ENCODE measurements at places on chromosomes 5 and 9.

- peak overlapping the region; percentile 77 for H3K4me3 ChIP-seq
- no peak overlapping the region for H3K27ac ChIP-seq
- H3K27me3 ChIP-seq: no peaks in the 10 kb centered on the region
Observed at GRCh38 chr5:177472460-177473442, 683 bp downstream of the DBN1 start.

- H3K27ac ChIP-seq: no peak overlapping the region
- H3K4me3 ChIP-seq: no peak overlapping the region
- H3K4me1 ChIP-seq: peaks cover 15% of the 10 kb centered on the region
- no peaks in the 10 kb centered on the region for H3K27me3 ChIP-seq
Observed at GRCh38 chr9:27414220-27414761, 109.8 kb upstream of the IFNK start.

- DNase-seq: no peak
- no peak overlapping the region for H3K4me3 ChIP-seq
- no peaks in the 10 kb centered on the region for H3K4me1 ChIP-seq
- no peaks in the 10 kb centered on the region for H3K27me3 ChIP-seq
- no peak overlapping the region for H3K27ac ChIP-seq
Observed at GRCh38 chr9:86733929-86734328, 213.4 kb downstream of the GAS1 start.

DNA sequence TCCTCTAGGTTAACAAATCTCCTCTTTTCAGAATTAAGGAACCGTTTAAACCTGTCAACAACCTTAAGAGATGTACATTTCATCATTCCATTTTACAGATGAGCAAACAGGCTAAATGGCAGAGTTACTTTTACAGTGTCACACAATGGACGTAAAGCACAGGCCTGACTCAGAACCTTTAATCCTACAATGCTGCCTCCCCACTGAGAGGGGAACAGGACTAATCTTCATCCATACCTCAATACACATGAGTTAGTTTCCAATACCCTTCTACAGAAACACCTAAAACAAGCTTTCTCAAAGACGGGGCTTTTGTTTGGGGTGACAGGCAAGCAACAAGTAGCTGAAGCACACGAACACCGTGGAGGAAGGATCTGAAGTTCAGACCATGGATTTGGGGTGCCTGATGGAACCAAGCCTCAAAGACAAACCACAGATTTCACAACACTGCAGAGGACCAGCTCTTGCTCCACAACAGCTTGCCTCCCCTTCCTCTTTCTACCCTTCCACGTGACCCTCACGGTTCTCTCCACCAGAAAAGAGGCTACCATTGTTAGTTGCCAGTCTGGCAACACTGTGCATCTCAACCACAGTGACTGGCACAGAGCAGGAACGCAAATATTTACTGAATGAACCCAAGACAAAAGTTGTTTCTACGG lies 1.8 kb downstream of the RNF130 start:
- no peaks in the 10 kb centered on the region for H3K4me1 ChIP-seq
- H3K4me3 ChIP-seq: peak overlapping the region; percentile 77
- peak; percentile 78 for DNase-seq
- H3K27me3 ChIP-seq: no peaks in the 10 kb centered on the region
- H3K27ac ChIP-seq: no peak overlapping the region

DNA sequence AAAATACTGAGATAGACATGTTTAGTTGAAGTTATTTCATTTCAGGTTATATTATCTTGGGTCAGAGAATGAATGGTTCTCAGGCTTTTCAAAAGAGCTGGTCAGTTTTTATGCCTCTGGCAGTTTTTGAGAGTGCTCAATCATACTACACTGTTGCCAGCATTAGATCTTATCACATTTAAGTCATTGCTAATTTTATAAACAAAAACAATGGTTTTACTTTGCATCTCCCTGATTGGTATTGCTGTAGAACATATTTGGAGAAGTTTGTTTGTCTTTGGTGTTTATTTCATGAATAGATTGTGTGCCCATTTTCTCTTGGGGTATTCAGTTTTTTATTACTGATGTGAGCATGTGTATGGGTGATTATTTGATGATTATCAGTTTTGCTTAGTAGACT lies 1.5 kb downstream of the CATSPER3 start:
- no peaks in the 10 kb centered on the region for H3K27me3 ChIP-seq
- no peak overlapping the region for H3K4me3 ChIP-seq
- no peaks in the 10 kb centered on the region for H3K4me1 ChIP-seq
- no peaks in the 10 kb centered on the region for H3K36me3 ChIP-seq

- no peak overlapping the region for H3K27ac ChIP-seq
- H3K27me3 ChIP-seq: no peaks in the 10 kb centered on the region
- DNase-seq: no peak
- no peak overlapping the region for H3K4me3 ChIP-seq
- no peaks in the 10 kb centered on the region for H3K36me3 ChIP-seq
- no peaks in the 10 kb centered on the region for H3K4me1 ChIP-seq
Observed at GRCh38 chr9:135998410-135999071, 37.4 kb upstream of the UBAC1 start.

DNA sequence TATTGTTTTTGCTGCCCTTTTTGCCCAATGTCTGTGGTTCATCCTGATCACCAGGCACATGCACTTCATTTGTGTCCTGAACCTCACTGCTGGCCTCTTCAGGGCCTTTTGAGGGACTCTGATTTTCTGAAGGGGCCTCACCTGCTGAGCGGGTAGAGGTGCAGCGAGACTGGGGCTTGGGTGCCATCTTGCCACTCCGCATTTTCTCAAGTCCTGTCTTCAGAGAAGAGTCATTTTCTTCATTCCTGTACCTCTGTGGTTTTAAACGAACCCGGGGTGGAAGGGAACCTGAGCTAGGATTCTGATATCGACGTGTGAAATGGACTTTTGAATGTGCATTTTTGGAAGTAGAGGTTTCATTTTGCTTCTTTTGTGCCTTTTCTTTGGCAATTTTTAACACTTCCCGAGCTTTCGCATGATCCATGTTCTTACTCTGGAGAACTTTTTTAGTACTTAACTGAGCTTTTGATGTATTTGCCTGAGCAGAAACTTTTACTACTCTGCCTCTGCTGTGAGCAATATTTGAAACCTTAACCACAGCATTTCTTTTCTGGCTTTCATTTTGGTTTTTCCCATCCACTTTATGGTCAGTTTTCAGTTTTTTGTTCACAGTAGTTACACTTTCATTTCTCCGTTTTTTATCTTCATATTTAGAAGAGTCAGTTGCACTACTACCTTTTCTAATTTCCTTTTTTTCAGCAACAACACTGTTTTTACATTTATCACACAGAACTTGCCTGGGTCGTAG lies 26.1 kb downstream of the PWWP2A start:
- H3K36me3 ChIP-seq: peaks cover 2% of the 10 kb centered on the region
- H3K27ac ChIP-seq: no peak overlapping the region
- no peaks in the 10 kb centered on the region for H3K4me1 ChIP-seq

DNA sequence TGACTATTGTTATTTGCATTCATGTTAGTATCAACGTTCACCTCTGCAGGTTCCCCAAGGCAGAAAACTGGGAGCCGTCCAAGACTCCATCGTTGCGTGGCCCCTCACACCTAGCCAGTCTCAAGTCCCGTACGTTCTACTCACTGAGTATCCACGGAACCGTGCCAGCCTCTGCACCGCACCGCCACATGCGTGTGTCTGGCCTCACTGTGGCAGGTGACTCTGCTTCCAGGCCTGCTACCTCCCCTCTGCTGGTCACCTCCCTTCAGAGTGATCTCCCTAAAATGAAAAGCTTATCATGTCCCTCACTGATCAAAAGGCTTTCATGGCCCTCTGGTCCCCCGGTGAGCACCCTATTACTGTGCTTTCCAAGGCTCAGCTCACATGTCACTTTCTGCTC lies 108.1 kb downstream of the GABBR2 start:
- no peak overlapping the region for H3K27ac ChIP-seq
- no peaks in the 10 kb centered on the region for H3K4me1 ChIP-seq
- H3K4me3 ChIP-seq: no peak overlapping the region
- H3K36me3 ChIP-seq: no peaks in the 10 kb centered on the region
- no peaks in the 10 kb centered on the region for H3K27me3 ChIP-seq
- no peak for DNase-seq

DNA sequence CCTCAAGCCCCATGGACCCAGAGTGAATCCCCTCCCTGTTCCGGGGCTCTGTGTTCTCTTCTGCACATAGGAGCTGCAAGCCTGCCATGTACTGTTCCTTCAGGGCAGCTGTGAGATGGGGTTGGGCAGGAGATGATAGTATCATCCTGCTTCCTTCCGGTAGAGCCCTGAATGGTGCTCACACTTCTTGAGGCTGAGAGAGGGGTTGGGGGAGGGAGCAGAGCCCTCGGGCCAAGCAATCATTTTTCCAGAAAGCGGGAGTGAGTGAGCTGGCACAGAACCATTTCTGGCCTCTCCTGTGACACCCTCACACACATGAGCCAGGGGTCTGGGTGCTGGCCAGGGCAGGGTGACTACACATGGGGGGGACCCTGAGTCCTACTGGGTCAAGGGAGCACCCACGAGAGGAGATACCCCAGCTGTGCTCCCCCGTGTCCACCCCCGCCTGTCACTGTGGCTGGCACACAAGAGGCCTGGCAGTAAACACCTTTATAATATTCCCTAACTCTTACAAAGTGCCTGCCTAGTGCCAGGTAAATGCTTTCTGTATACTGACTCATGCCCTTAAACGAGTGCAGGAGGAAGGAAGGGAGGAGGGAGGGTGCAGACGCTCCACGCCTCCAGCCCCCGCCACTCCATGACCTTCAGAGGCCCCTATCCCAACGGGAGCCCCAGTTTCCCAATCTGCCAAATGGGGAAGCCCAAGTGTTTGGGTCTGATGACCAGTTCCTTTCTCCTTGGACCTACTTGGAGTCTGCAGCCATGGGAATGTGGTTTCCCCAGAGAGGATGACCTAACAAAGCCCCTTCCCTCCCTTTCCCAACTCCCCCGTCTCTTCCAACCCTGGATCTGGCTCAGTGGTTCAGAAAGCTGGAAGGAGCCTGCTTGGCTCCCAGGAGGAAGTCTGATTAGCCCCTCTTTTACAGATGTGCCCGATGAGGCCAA lies 15.5 kb downstream of the AKNA start:
- peaks cover 2% of the 10 kb centered on the region for H3K36me3 ChIP-seq
- no peaks in the 10 kb centered on the region for H3K27me3 ChIP-seq
- no peak for DNase-seq
- H3K27ac ChIP-seq: no peak overlapping the region

DNA sequence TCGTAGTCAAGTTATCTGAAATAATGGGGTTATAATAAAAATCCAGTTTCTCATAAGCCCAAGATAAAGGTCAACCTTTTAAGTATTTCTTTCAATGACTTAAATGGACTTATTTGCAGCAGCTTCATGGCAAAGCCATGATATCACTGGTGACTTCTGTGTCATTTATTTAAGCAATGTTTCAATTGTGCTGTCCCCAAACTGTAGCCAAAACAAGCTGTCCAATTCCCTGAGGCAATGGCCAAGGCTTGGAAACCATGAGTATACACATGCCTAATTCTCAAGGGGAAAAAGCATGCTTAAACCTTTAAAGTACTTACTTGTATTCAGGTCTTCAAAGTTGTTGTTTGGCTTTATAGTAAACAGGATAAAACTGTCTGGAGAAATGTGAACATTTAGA lies 376.4 kb upstream of the TNC start:
- no peak for DNase-seq
- peaks cover 7% of the 10 kb centered on the region for H3K4me1 ChIP-seq
- no peaks in the 10 kb centered on the region for H3K27me3 ChIP-seq
- H3K27ac ChIP-seq: no peak overlapping the region

DNA sequence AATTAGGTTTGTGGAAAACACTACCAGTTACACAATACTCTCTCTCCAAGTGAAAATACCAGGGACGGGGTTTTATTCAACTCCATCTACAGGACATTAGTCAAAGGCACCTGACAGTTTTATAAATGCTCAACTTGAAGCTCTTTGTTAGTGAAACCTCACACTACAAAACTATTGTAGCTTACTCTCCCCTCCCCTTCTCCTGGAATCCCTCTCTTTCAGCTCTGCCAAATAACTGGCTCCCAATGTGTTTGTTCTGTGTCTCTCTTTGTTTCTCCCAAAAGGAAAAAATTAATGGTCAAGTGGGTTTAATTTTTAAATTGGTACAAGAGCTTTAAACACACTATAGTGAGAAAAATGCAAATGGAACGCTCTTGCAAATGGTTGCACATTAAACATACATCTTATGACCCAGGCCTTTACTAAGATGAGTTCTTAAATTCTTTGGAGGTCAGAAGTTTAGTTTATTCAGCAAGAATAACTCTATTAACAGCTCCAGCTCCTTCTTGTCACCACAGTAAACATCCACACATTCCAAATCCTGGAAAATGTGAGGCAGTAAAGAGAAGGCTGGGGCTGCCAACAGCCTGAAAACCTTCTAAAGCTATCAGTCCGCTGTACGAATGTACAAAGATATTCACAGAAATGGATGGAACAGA lies 48.4 kb downstream of the ZNF608 start:
- peaks cover 3% of the 10 kb centered on the region for H3K4me1 ChIP-seq
- H3K27ac ChIP-seq: peak overlapping the region; percentile 88
- H3K27me3 ChIP-seq: no peaks in the 10 kb centered on the region
- no peak overlapping the region for H3K4me3 ChIP-seq
- no peak for DNase-seq

DNA sequence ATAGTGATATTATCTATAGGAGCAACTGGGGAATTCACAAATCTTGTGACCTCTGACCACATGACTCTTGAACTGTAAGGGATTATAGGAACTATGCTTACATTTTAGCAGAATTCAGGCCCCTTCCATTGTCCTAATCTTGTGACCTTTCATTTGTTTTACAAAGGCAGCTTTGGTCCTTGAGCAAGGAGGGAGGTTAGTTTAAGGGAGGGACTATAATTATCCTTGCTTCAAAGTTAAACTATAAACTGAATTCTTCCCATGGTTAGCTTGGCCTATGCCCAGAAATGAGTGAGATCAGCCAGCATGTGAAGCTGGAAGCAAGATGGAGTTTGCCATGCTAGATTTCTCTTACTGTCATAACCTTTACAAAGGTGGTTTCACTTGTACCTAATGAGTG lies 51.2 kb downstream of the TARS1 start:
- no peak overlapping the region for H3K4me3 ChIP-seq
- peaks cover 2% of the 10 kb centered on the region for H3K36me3 ChIP-seq
- no peak for DNase-seq
- H3K27ac ChIP-seq: no peak overlapping the region

DNA sequence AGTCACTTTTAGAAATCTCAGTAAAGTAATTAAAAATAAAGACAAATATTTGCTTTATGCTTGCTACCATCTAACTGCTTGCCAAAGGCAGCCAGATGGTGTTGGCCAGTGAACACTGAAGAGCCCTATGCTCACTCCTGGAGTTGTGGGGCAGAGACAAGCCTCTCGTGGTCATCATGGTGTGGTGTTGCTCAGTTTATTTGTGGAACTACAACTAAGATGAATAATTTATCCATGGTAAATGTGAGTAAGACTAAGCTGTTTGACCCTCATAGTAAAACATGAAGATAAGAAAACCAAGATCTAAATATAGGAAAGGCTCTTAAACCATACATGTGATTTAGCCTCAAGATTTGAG lies 100.7 kb downstream of the PDE8B start:
- no peak overlapping the region for H3K4me3 ChIP-seq
- H3K27ac ChIP-seq: peak overlapping the region; percentile 15
- H3K27me3 ChIP-seq: no peaks in the 10 kb centered on the region
- H3K36me3 ChIP-seq: no peaks in the 10 kb centered on the region

GRCh38 chr9:126146254-126147145 lies 180.1 kb upstream of the MVB12B start:
- no peaks in the 10 kb centered on the region for H3K4me1 ChIP-seq
- no peaks in the 10 kb centered on the region for H3K27me3 ChIP-seq
- no peak for DNase-seq
- H3K4me3 ChIP-seq: no peak overlapping the region

- no peak overlapping the region for H3K4me3 ChIP-seq
- H3K36me3 ChIP-seq: no peaks in the 10 kb centered on the region
- no peak overlapping the region for H3K27ac ChIP-seq
- DNase-seq: no peak
Observed at GRCh38 chr5:1363160-1363559, 18.3 kb upstream of the CLPTM1L start.

- H3K27ac ChIP-seq: no peak overlapping the region
- H3K4me3 ChIP-seq: no peak overlapping the region
- no peak for DNase-seq
- H3K36me3 ChIP-seq: no peaks in the 10 kb centered on the region
- peaks cover 2% of the 10 kb centered on the region for H3K4me1 ChIP-seq
Observed at GRCh38 chr5:145510769-145511168, 324.4 kb downstream of the PRELID2 start.

Data from aorta (tissue), 5 donors.